ENCODE measurements at places on chromosomes 13 and 19.

DNA sequence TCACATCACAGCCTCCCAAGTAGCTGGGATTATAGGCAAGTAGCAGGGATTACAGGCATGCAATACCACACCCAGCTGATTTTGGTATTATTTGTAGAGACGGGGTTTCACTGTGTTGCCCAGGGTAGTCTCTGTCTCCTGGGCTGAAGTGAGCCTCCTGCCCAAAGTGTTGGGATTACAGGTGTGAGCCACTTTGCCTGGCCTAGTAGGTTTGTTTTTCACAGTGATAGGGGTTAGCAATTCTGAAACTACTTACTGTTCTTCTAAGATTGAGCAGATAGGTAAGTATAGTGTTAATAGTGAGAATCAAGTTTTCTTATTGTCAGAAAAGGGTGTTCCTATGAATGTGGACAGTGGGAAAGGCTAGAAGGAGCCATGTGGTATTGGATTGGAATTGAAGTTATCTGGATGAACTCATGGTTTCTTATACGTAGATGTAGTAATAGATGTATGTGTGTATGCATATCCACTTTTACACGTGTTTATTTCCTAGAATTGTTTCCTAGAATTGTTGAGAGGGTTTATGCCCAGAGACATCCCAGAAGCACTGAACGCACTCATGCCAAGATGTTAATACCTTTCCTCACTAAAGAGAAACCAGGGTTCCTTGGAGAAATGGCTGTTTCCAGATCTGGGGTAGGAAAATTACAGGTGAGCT, 49.1 kb downstream of the SAE1 start:
- no peak for DNase-seq

DNA sequence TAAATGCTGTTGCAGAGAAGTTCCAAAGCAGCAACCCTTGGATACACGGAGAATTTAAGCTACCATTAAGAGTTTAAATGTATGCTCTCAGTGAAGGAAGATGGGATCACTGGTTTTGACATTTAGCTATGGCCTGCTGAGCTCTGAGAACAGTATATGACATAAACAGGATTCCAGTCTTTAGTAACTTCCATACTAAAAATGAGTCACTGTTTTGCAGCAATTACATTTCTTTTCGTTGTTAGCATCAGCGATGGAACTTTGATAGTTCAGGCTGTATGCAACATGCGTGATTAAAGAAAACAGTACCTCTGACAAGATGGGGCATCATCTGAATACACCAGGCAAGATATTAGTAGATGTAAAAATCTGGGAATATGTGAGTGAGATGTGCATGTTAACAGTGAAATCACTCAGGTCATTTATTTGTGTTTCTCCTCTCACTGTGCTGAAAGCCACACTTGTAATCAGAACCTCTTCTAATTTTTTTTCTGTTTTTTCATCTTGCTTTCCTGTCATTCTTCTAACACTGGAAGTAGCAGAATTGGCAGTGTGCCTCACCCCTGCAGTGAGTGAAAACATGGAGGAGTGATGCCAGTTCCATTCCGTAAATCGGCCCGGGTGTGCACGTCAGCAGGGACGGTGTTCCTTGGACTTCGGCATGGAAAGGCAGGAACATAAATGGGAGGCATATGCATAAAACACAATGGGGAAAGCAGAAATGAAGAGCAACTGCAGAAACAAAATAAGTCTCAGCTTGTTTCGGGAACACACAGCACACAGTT, 361.5 kb downstream of the OXGR1 start:
- no peak for DNase-seq

- peak; percentile 43 for DNase-seq
These were observed 512 bp downstream of the CC2D1A start for GRCh38 chr19:13906521-13906904.

DNA sequence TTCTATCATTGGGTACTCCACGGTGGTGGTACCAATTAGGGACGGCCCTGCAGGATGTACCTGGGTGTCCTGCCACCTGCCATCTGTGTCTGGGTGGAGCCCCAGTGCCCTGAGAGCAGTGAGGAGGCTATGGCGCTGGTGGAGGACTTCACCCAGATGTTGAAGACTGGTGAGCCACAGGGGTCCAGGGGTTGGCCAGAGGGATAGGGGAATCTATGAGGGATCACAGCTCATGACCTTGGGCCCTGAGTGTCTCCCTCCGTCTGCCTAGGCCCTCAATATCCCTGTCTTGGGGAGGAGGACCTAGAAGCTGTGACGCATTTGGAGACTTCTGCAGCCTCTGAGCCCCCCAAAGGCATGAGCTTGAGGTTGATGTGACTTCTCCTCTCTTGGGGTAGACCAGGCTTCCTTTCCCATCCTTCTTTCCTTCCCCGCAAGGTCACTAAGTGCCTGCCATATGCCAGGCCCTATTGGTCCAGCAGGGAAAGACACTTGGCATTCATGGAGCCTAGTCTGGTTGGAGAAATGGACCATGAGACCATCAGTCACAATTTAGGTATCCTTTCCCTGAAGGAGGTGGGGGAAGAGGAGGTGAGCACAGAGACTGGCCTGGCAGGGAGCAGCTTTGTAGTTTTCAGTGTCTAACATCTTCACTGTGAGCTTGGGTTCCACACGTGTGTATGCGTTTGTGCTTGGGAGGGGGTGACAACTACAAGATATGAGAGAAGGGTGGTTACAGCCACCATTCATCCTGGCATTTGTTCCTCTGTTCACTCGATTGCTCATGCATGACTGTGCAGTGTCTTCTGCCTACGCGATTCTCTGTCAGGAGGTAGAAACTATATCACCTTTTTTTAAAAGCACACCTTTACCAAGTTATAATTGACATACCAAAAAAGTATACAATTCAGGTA, 5.1 kb upstream of the MZF1 start:
- no peak for DNase-seq

- DNase-seq, result no peak
These were observed 13.2 kb downstream of the ATCAY start for GRCh38 chr19:3893509-3894179.

- DNase-seq, result peak; percentile 87
These were observed 11.4 kb downstream of the TPGS1 start for GRCh38 chr19:518598-519231.

GRCh38 chr19:57118848-57119247, 937 bp upstream of the USP29 start:
- no peak for DNase-seq

GRCh38 chr19:21084343-21084742, 2.3 kb downstream of the ZNF714 start:
- no peak for DNase-seq

DNA sequence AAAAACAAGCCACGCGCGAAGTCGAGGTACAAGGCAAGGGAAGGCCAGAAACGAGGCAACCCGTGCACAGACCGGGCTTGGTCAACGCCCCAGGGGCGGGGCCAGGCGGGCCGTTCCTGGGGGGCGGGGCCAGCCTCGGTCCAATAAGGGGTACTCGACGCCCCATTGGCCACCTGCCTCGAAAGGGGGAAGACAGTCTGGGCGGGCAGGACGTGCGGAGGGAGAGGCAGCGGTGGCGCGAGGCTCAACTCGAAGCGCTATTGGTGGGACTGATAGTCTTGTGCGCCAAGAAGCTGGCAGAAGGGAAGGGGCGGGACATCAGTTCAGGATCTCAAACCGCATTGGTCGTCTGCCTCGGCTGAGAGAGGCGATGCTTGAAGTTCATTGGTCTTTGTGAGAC, at the start of gene LYPD4:
LYPD4 (minus strand) TSS at position 83 of the 400 bp plus-strand sequence. CDS start 5,398 bp downstream, outside the sequence.
- DNase-seq, result peak; percentile 66

GRCh38 chr19:2151339-2152229, at the start of gene AP3D1:
TSS of gene AP3D1 (minus strand) at chr19:2151566. CDS start at chr19:2151334, 232 bp downstream.
- DNase-seq, result peak; percentile 100

DNA sequence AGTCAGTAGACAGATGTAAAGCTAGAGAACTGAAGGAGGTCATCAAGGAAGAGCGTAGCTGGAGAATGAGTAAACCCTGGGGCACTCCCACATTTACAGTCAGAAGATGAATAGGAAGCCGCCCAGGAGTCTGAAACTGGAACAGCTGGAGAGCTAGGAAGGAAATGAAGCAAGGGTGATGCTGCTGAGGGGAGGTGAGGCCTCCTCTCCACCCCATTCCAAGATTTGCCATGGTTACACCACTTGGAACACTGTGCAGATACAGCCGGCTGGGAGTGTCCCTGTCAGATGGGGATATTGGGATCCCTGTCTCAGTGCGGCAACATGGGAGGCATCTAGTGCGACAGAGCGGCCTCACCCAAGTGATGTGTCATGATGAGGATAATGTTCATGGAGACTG, 51.8 kb upstream of the GPI start:
- DNase-seq, result no peak

DNA sequence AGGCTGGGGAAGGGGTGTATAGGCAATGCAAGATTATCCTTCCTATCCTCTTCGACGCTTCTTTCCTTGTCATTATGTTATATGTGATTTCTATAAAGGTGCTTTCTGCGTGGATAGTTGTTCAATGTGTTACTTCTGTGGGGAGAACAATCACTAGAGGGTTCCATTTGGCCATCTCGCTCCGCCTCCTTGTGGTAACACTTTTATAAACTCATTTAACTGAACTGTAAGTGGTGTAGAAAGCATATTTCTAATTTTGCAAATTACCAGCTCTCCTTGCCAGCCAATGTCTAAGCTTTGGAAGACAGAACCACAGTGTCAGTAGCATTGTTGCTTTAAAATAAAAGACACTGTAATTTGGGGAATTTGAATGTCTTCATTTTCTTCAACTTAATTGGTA, 1093.7 kb upstream of the MIR17HG start:
- DNase-seq, result peak; percentile 10

GRCh38 chr13:74210693-74211393, 76.6 kb upstream of the KLF12 start:
- no peak for DNase-seq

Measured in GM23338 (cell line).